ENCODE measurements at places on chromosomes 1 and 21.

- DNase-seq, result peak; percentile 84
These were observed 4.1 kb downstream of the KIF21B start for GRCh38 chr1:201019321-201019977.

DNA sequence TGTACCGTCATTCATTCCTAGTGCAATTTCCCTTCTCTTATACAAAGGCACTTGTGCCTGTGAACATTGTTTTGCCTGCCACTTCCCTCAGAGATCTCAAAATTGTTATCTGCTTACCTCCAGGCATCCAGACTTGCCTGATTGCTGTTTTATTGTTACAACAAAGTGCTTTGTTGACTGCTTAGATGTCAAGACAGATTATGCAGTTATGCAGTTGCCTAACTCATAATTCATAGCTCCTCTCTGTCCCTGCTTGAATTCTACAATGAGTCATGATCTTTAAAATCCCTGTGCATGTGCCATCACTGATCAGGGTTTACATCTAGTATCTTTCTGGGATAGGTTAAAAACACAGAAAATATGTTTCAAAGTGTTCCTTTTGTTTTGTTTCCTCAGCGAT lies 24.5 kb downstream of the CXADR start:
- no peak for DNase-seq

DNA sequence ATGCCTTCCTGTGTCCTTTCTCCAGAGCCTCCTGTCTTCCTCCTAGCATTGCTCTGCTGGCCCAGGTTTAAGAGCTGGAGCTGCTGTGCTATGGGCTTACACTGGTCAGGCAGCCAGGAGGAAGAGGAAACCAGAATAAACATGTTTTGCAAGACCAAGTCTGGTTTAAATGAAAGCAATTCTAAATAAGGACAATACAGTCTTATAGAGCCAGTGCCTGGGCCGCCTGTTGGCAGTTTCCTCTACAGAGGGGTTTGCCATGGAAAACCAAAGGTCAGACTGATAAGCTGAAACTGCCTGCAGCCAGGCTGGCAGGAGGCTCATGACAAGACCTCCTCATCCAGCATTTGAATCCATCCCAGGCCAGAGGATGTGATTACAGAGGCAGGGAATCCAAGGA lies 92.9 kb upstream of the FGGY start:
- no peak for DNase-seq

DNA sequence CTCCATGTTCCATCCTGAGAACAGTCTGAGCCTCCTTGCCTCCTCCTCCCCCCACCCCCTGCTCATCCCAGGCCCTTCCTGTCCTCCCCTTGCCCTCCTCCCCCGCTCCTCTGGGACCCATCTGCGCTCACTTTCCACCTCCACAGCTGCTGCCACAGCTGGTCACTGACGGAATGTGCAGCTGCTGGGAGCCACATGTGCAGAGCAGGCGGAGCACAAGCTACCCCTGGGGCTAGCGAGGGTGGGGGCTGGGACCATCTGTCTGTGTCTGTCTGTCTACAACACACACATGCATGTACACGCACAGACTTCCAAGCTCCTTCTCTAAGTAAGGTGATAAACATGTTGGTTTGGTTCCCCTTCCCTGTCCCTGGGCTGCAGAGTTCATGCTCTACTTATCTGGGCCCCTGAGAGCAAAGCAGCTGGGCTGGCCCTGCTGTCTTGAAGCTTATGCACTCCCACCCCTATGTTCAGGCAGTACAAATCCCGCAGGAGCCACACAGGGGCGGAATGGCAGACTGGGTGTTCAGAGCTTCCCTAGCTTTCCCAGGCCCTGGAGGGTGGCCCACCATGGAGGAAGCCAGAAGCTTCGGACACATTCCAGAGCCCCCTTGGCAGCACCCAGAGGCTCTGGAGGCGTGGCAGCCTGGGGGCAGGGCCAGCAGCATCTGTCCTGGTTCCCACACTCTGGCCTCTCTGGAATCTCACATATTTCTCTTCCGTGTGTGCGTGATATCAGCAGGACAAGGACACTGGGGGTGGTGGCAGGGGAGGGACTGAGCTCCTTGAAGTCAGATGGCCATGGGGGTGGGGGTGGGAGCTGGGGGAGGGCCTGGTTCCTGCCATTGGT lies 7.0 kb upstream of the HEYL start:
- no peak for DNase-seq

DNA sequence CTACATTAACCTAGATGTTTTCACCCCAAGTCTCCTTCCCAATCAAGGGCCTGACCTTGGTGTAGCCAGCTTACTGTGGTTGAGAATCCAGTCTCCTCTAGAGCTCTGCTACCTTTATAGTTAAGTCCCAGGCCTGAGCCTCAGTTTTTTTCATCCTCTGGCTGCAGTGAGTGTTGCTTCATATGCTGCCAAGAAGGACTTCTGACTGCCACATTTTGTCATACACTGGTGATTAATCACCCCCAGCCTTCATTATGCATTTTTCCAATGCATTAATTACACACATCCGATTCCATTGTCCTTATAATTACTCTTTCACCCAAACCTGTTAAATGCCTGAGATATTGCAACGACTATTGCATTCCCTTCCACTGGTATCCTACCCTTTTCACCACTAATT lies 66.3 kb upstream of the FGGY start:
- DNase-seq, result no peak
